Karpas-422 (cell line): ENCODE measurements at places on chromosomes 1 and 21. TPM values are rescaled to one million over a fixed set of nuclear protein-coding genes. Genes with fewer than 3 reads are reported as not detected.

DNA sequence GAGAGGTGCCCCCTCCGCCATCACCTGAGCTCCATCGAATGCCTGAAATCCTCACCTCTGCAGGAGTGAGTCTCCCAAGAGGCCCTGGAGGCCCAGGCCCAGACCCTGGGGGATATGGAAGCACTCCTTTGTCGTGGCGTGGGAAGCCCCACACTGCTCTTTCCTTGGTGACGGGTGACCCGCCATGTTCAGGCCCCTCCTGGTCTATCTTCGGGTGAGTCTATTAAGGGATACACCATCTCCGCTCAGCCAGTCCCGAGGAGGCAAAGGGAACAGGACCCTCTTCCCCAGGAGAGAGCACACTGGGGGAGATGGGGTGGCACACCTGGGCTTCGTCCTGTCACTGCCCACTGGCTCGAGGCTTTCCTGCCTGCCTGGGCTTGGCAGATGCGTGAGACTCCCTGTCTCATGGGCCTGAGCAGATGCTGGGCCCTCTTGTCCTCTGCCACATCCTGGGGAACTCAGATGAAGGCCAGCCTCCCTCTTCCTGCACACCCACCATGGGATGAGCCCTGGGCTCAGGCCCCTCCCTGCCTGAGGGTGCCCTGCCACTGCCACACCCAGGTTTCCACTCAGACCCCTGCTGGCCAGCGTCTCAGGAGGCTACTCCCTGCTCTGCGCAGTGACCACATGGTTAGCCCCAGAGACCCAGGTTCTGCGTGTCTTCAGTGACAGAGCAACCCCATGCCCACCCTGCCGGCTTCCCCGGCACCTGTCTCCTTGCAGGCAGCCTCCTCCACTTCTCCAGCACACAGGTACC is 3.8 kb upstream of the NPHP4 start:
- peaks cover 20% of the 10 kb centered on the region for H3K4me1 ChIP-seq
- no peak overlapping the region for H3K4me3 ChIP-seq
- H3K27ac ChIP-seq: no peak overlapping the region
- no peaks in the 10 kb centered on the region for H3K27me3 ChIP-seq

DNA sequence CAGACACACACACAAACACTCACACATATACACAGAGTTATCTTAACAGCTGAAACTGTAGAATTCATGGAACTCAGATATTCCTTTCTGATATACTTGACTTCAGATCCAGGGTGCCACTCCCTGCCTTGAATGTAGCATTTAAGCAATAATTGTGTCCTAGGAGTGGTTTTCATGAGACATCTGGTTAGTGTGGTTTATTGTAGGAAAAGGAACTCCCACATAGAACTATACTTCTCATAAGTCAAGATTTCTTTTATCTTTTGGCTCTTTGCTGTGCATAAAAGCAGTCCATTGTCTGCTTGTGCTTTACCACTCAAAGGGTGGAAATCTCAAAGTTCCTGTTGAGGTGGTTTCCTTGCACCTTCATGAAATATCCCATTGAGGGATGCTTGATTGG is 272.6 kb upstream of the SGIP1 start:
- DNase-seq: no peak
- no peaks in the 10 kb centered on the region for H3K27me3 ChIP-seq
- no peak overlapping the region for H3K4me3 ChIP-seq
- no peaks in the 10 kb centered on the region for H3K36me3 ChIP-seq
- H3K4me1 ChIP-seq: no peaks in the 10 kb centered on the region

DNA sequence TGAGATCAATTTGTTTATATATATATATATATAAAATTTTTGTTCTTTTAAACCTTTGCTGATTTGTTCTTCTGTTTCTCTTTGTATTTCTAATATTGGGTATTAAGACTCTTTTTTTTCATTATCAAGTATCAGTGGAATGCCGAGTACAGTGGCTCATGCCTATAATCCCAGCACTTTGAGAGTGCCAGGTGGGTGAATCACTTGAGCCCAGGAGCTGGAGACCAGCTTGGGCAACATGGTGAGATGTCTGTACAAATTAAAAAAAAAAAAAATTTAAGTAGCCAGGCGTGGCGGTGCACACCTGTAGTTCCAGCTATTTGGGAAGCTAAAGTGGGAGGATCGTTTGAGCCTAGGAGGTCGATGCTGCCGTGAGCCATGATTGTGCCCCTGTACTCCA is 67.1 kb downstream of the MAST2 start:
- no peaks in the 10 kb centered on the region for H3K27me3 ChIP-seq
- peaks cover 48% of the 10 kb centered on the region for H3K4me1 ChIP-seq
- no peak overlapping the region for H3K27ac ChIP-seq
- no peak for DNase-seq
- H3K36me3 ChIP-seq: no peaks in the 10 kb centered on the region

- H3K27ac ChIP-seq: no peak overlapping the region
- H3K4me1 ChIP-seq: peaks cover 37% of the 10 kb centered on the region
- DNase-seq: no peak
- no peak overlapping the region for H3K4me3 ChIP-seq
- H3K27me3 ChIP-seq: no peaks in the 10 kb centered on the region
These were observed 5.7 kb upstream of the ADGRB2 start for GRCh38 chr1:31769720-31770390.

Gene FCRL5
- total RNA-seq: 0.93 and 0.97 TPM in 2 replicates
